ENCODE measurements at places on chromosomes 1 and 21. TPM values are rescaled to one million over a fixed set of nuclear protein-coding genes. Genes with fewer than 3 reads are reported as not detected.

DNA sequence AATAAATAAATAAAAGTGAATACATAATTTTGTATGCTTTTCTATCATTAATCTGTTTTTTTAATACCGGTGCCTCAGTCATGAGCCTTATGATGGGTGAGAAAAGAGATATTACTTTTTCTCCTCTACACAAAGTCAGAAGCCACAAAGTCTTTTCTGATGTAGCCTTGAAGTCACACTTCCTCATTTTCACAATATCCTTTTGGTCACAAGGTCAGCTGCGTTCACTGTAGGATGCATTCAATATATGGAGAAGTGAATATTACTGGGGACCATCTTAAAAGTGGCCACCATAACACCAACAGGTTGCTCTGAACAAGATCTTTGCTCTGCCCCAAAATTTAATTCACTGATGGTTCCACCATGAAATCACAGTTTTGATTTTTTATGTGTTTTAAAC is 83.3 kb upstream of the TNR start:
- no peaks in the 10 kb centered on the region for H3K4me1 ChIP-seq
- no peak for DNase-seq
- H3K27me3 ChIP-seq = no peaks in the 10 kb centered on the region

GRCh38 chr1:71414179-71414578 is 333.3 kb upstream of the ZRANB2 start:
- no peak overlapping the region for H3K27ac ChIP-seq
- H3K27me3 ChIP-seq = no peaks in the 10 kb centered on the region
- no peaks in the 10 kb centered on the region for H3K4me1 ChIP-seq
- H3K4me3 ChIP-seq = no peak overlapping the region

Gene NTMT2
- not detected for total RNA-seq

- no peak for DNase-seq
- H3K4me1 ChIP-seq = no peaks in the 10 kb centered on the region
- no peak overlapping the region for H3K4me3 ChIP-seq
Measured at GRCh38 chr21:38712071-38712470, 93.7 kb upstream of the ETS2 start.

- no peak for DNase-seq
- H3K27me3 ChIP-seq = no peaks in the 10 kb centered on the region
- no peaks in the 10 kb centered on the region for H3K36me3 ChIP-seq
- H3K4me1 ChIP-seq = no peaks in the 10 kb centered on the region
Measured at GRCh38 chr21:40049031-40049930, 182.0 kb downstream of the PCP4 start.

Gene SPATA17
- total RNA-seq = 1.3 TPM

GRCh38 chr1:52156460-52156859 is 14.6 kb downstream of the ZFYVE9 start:
- no peak overlapping the region for H3K4me3 ChIP-seq
- no peak for DNase-seq
- H3K27me3 ChIP-seq = no peaks in the 10 kb centered on the region
- no peaks in the 10 kb centered on the region for H3K4me1 ChIP-seq
- H3K27ac ChIP-seq = no peak overlapping the region

- no peak overlapping the region for H3K27ac ChIP-seq
- H3K4me3 ChIP-seq = no peak overlapping the region
- DNase-seq = no peak
- H3K36me3 ChIP-seq = no peaks in the 10 kb centered on the region
- no peaks in the 10 kb centered on the region for H3K27me3 ChIP-seq
Measured at GRCh38 chr1:216535751-216536150, 112.5 kb upstream of the USH2A start.
